ENCODE measurements at places on chromosomes 3 and 15.

- no peak for DNase-seq
These were observed 11.2 kb downstream of the TSC22D2 start for GRCh38 chr3:150419076-150419868.

DNA sequence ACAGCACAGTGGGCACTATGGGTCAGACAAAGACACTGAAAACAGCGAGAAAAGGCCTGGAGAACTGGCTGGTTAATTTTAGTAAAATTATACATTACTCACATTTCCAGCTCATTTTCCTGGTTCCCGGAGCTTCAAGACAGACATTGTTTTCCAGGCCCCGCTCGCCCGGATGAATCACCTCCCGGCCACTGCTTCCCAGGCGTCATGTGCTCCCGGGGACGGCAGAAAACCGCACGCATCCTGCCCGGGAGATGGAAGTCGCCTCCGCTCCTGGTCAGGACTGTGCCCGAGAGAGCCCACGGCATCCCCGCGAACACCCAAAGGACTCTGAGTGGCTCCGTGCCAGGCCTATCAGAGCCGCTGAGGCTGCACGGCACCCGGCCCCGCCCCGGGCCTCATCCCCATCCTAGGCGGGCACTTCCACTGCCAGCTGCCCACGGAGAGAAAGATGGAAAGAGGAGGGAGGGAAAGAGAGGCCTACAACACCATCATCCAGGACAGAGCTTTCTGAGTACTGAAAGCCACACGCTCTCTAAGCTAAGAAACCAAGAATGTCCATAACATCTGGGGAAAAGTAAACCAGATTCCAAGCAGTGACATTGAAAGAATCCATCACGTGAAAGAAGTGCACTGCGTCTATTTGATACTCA, 75.1 kb downstream of the VGLL4 start:
- no peak for DNase-seq

DNA sequence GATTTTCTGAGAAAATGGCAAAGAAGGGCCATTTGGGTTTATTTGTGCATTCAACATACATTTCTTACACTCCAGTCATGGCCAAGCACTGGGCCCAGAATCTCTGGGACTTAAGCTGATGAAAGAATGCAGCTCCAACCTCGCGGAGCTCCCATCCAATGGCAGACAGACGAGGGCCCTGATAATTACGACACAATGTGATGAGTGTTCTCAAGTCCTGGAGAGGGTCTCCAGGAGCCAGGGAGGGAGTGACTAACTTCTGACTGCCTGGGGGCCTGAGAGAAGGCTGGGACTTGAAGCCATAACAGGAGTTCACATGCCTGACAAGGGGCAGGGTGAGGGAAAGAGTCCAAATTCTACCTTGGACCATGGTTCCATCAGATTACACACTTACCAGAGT, 42.6 kb upstream of the BNC1 start:
- no peak for DNase-seq

GRCh38 chr3:197508461-197508860, 47.3 kb downstream of the BDH1 start:
- DNase-seq, result peak; percentile 10

GRCh38 chr3:115042351-115042750, 104.7 kb downstream of the ZBTB20 start:
- no peak for DNase-seq

GRCh38 chr3:76685858-76686257, 354.0 kb upstream of the ROBO2 start:
- DNase-seq, result no peak

DNA sequence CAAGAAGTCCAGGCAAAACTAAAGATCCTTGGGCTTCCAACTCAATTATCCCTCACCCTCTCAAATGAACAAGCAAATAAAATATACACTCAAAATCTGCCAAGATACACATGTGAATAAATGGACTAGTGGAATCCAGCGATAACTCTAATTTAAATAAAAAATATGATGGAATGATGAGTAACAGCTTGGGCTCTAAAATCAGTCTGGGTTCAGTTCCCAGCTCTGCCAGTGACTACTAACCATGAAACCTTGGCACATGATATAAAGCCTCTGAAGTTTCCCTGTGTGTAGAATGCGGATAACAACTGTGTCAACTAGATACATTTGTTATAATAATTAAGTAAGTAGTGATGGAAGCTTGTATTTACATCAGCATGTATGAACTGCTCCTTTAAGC, 81.3 kb downstream of the CADPS start:
- DNase-seq, result no peak

DNA sequence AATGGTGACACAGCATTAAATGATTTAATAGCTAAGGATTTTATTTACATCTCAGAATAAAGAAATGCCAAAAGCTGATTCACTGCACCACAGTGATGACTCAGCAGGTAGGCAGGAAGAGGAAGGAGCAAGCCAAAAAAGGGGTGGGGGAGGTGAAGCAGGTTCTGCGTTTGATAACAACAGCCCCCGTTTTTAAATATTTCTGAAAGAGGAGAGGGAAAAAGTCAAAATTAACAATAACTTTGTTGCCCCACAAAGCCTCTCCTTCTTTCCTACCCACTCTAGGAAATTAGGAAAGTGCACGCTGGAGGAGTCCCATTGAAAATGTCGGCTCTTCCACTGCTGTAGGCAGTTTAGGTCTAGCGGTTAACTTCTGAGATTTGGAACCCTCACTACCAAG, 9.9 kb upstream of the CCDC54 start:
- DNase-seq, result no peak

DNA sequence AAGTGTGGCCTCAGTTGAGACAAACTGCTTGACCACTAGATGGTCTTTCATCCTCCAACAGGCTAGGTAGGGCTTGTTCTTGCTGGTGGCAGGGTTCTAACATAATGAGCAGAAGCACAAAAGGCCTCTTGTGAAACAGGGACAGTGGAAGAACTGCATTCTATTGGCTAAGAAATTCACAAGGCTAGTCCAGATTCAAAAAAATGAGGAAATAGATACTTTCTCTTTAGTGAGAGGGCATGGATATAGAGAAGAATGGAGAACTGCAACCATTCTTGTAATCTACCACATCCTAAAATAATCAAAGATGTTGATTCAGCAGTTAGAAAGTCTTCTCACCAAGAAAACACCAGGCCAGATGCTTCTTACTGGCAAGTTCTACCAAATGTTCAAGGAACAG, 143.7 kb upstream of the LRIG1 start:
- DNase-seq, result no peak

GRCh38 chr3:122912772-122913538, 114.6 kb downstream of the SEMA5B start:
- peak; percentile 12 for DNase-seq

DNA sequence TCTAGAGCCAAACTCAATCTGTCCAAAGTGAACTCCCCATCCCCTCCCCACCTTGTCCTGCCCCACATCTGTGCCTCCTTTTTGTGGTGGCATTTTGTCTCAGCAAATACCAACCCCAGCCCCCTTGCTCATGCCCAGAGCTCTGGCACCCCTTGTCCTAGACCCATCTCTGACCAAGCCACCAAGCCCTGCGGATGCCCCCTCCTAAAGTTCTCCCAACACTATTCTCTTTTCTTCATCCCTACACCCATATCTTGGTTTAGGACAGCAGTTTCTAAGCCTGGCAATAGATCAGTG, 17.7 kb downstream of the ACAA1 start:
- no peak for DNase-seq

DNA sequence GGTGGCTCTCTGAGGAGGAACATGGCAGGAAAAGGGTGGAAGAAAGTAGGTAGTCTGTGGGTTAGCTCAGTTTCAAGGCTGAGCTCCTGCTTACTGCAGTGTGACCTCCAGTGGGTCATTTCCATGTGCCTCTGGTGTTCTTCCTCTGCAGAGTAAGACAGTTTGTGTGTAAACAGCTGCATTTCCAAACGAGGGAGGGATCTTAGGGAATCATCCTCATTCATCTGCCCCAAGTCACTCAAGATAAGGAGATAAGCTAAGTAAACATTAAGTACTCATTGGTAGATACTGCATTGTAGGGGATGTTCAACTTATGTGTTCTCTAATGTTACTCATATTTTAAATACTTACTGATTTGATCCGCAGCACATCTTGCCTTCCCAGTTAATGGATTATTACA, 83.6 kb downstream of the CLSTN2 start:
- DNase-seq, result no peak

DNA sequence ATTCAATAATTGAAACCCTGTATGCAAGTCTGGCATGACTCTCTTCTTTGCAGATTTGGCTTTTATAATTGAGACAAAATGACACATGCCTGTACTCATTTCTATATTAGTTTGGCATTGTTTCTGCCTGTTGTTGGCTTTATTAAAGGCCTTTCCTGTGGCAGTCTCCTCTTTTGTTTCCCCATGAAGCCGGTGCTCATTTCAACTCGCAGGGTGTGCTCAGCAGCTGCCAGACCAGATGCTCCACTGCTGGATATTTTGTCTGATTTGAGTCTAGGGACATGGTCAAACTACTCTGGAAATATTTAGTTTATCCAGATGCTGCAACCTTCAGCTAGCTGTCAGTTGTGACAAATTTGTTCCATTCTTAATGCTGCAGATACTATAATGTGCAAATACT, 445.3 kb downstream of the NAALADL2 start:
- DNase-seq, result no peak

DNA sequence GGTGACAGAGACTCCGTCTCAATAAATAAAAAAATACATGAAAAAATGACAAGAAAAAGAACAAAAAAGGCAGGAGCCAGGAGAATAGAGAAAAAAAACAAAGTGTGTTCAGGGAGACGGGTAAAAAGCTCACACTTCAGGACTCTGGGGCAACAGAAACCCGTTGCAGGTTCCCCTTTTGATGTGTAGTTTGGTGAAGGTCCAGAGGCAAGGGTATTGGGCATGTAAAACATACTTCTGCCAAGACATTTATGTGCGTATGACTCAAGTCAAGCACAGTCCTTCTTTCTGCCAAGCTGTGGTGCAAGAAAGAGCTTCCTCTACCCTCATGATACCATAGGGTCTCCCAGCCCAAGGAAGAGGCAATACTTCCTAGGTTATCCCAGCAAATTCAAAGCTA, 33.4 kb upstream of the STRIT1 start:
- no peak for DNase-seq

- DNase-seq, result no peak
These were observed 27.2 kb upstream of the PHLDB2 start for GRCh38 chr3:111831840-111832239.

DNA sequence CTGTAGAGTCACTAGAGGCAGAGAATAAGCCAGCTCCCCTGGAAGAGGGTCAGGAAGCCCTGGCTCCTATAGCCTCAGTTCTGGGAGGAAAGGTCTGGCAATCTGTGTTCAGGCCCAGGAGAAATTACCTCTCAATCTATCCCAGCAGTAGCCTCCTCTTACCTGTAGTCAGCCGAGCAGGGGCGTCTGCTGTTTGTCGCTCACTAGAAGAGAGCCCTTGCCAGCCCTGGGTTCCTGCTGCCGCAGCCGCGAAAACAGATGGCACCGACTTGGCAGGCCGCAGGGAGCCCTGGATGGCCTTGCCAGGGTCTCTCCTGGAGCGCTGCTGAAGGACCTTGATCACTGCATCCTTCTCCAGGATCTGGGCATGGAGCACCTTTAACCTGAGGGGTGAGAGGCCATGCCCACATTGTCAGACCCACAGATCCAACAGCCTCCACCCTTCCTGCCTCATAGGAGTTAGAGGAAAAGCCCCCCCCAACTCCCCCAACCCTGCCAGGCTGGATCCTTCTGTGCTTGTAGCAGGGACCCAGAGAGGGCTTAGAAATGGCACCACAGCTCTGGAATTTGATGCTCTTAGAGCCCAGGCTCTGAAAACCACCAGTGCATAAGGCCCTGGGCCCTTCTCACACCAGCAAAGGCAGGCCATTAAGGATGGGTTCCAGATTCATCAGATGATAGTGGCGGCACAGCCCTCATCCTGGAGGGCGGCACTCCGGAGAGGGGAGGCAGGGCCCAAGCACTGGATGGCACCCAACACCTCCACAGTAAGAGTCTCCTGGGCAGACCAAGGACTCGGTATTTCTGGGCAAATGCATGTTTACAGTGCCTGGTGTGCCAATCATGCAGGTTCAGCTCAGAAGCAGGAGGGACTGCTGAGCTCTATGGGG, 14.9 kb downstream of the AMOTL2 start:
- DNase-seq, result no peak

GRCh38 chr3:175386630-175387029, 527.5 kb downstream of the NAALADL2 start:
- DNase-seq, result no peak

- no peak for DNase-seq
These were observed 188.3 kb upstream of the CTDSPL start for GRCh38 chr3:37673401-37673800.

DNA sequence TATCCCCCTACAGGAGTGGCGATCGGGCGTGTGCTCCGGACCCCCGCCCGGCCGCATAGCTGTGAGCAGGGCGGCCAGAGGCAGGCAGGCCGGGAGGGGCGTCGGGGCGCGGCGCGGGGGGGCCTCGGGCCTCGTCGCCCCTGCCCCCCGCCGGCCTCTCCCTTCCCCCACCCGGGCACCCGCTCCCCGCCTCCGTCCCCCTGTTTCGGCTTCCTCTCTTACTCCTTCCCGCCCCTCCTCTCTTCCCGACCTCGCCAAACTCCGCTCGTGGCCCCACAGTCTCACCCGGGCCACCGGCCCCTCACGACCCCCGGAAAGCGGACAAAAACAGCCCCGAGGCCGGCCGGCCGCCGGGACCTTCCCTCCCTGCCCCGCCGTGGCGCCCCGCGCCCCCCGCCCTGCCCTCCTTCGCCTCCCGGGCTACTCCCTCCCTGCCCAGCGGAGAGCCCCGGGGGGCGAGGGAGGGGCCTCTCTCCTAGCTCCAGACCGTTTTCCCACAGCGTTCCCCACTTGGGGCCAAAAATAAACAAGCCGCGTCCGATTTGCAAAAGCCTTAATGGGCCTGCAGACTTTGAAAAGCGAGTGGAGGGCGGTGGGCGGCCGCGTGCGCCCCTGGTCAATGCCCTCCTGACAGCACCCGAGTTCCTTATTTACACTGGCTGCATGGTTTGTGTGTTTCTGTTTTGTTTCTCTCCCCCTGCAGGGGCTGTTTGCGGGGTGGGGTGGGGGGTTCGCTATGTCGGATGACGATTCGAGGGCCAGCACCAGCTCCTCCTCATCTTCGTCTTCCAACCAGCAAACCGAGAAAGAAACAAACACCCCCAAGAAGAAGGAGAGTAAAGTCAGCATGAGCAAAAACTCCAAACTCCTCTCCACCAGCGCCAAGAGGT, 1.0 kb downstream of the UBE2E1 start:
- peak; percentile 43 for DNase-seq

DNA sequence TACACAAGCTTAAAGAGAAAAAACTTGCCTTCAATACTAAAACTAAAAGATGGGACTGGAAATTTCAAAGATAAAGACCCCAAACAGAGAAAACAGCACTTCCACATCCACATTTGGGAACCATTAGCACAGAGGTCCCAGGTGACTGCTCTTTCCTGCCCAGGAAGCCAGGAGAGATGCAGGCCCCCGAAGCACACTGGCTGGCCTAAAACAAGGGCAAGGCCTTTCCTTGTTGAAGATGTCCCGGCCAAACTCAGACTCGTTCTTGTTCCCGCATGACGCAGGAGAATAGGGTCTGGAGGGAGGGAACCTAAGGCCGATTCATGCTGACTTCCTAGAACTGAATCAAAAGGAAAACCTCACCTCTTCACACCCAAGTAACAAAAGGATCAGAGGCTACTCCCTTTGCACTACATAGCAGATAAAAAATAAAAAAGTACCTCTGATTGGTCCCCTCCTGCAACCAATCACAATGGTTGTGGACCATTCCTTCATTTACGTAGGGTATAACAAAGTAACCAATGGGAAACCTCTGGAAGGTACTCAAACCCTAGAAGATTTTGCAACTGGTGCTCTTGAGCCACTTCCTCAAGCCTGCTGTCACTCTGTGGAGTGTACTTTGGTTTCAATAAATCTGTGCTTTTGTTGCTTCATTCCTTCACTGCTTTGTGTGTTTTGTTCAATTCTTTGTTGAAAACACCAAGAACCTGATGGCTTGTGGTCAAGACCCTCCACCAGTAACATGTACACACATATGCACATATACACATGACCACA, 48.7 kb downstream of the EFCAB12 start:
- no peak for DNase-seq

Data from GM13977 (cell line).